ENCODE measurements at places on chromosomes 2 and 18.

- peak; percentile 68 for DNase-seq
Measured at GRCh38 chr2:126776692-126777619, 121.0 kb downstream of the GYPC start.

GRCh38 chr2:179107737-179108136 is 57.8 kb upstream of the CCDC141 start:
- no peak for DNase-seq

GRCh38 chr2:12884713-12885282 is 168.1 kb downstream of the TRIB2 start:
- DNase-seq: peak; percentile 9

- no peak for DNase-seq
Measured at GRCh38 chr2:26564121-26564644, 77.0 kb downstream of the CIB4 start.

All from SK-MEL-5 (cell line).